Motor neuron (in vitro differentiated cells): ENCODE measurements at places on chromosomes 3 and 15. TPM values are rescaled to one million over a fixed set of nuclear protein-coding genes. Genes with fewer than 3 reads are reported as not detected.

Gene PARP15
- total RNA-seq: 0.07 TPM in 2 replicates

Gene HCN4
- total RNA-seq: 4.4 and 4.6 TPM in 2 replicates

Gene SYNM
- 8.6 and 9.7 TPM in 2 replicates for total RNA-seq

GRCh38 chr3:54206874-54207273 is 84.5 kb downstream of the CACNA2D3 start:
- no peak for ATAC-seq

- peak; percentile 77 for ATAC-seq
Measured at GRCh38 chr3:62708638-62709373, 166.4 kb downstream of the CADPS start.

Gene TRANK1
- total RNA-seq: 1.8 and 3.4 TPM in 2 replicates

Gene SLC15A2
- total RNA-seq: 4.0 and 5.0 TPM in 2 replicates

DNA sequence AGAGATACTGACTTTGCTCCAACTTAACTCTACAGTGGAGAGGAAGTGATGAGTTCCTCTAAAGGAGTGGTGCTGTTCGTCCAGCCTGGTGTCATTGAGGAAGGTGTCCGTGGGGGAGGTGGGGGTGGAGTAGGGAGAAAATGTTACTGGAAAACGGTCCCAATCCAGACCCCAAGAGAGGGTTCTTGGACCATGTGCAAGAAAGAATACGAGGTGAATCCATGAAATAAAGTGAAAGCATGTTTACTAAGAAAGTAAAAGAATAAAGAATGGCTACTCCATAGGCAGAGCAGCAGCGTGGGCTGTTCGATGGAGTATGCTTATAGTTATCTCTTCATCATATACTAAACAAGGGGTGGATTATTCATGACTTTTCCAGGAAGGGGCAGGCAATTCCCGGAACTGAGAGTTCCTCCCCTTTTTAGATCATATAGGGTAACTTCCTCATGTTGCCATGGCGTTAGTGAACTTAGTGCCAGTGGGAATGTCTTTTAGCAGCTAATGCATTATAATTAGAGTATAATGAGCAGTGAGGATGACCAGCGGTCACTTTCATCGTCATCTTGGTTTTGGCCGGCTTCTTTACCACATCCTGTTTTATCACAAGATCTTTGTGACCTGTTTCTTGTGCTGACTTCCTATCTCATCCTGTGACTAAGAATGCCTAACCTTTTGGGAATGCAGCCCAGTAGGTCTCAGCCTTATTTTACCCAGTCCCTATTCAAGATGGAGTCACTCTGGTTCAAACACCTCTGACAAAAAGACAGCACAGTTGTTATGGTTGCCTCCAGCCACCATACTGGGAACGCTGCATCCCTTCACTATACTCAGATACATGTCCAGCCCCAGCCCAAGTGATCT is 38.6 kb downstream of the CLEC3B start:
- ATAC-seq: no peak

Gene RPP25
- 7.3 and 8.6 TPM in 2 replicates for total RNA-seq
